ENCODE measurements at places on chromosomes 5 and 9.

- peak; percentile 40 for DNase-seq
These were observed at the start of gene LHFPL2 for GRCh38 chr5:78648359-78649210. Gene LHFPL2, minus strand, starts transcription at chr5:78648772. Its CDS starts 138,559 bp downstream, at chr5:78510213.

DNA sequence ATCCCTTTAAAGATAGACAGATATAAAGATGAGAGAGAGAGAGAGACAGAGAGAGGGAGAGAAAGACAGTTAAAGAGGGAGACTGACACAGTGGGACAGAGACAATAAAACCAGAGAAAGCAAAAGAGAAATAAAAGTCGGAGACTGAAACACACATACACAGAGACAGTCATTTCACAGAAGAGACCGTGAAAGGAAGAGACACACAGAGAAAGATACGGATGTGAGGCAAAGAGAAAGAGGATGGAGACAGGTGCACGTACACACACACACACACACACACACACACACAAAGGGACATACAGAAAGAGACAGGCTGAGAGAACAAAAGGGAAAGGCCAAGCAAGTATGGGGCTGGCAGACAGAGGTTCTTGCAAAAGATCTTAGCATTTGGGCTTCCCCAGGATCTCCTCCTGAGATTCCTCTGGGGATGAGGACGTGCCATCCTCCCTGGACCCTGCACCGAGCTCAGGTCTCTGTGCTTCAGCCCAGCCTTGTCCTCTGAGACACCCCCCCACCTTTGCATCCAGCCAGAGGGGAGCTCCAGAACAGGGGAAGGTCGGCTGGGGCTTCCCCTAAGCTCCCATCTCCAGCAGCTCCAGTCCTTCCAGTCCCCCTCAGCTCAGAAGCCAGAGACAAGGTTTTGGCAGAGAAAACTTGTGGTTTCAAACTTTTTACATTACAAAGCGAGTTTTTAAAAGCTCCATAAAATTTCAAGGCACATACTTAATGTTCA lies 318.4 kb upstream of the PANK3 start:
- no peak for DNase-seq

- DNase-seq: no peak
These were observed 16.3 kb downstream of the PTPN3 start for GRCh38 chr9:109481856-109482255.

DNA sequence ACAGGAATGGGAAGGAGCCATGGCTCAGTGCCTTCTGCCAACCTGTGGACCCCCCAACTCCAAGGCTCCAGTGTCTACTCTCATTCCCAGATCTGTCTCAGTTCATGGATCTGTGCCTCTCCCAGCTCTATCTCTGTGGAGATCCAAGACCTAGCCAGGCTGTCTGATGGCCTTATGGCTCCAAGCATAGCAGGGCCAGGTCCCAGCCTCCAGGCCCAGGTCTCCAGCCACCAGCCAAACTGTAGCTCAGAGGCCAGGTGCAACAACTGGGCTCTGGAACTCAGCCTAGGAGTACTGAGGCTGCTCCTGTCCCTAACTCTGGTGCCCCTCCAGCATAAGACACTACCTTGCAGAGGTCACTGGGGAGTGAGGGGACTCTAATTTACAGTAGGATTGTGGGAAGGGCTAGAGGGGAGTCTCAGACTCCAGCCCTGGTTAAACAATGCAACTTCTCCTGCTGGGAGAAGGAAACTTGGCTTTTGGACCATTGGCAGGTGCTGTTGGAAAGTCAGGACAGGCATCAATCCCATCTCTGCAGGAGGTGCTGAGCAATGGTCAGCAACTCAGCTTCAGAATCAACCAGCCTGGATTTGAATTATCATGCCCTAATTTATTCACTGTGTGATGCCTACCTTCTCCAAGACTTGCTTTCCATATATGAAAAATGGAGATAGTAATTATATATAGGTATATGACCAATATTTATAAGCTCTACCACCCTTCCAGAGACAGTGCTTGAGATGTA lies 63.0 kb downstream of the PCDH1 start:
- no peak for DNase-seq
